Stimulated activated CD4-positive, alpha-beta T cell treated with anti-CD3 and anti-CD28 coated beads, Interleukin-12 subunit alpha, Interleukin-12 subunit beta, amount 100 ng/mL, for 24 hours (primary cell): ENCODE measurements at places on chromosomes 12 and 14.

GRCh38 chr14:104086210-104086660 lies 735 bp downstream of the ASPG start:
- no peak for DNase-seq

GRCh38 chr12:71160585-71160984 lies 2.8 kb upstream of the TSPAN8 start:
- no peak for DNase-seq

- no peak for DNase-seq
These were observed 220.4 kb downstream of the NUBPL start for GRCh38 chr14:31781578-31781977.

DNA sequence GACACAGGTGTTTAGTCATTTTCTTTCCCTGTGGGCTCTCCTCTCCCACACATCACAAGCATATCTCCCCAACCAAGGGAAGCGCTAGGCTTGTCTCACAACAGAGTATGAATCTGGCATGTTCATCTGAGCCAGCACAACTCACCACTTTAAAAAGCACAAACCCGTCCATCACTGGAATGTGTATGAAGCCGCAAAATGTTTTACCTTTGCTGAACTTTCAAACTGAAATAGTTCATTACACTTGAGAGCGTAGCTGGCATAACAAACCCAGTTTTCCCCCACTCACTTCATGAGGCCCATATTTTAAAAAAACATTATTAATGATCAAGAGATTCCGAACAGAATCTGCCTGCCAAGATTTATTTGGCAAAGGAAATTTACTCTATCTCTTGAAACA lies 15.8 kb downstream of the NID2 start:
- DNase-seq, result no peak

DNA sequence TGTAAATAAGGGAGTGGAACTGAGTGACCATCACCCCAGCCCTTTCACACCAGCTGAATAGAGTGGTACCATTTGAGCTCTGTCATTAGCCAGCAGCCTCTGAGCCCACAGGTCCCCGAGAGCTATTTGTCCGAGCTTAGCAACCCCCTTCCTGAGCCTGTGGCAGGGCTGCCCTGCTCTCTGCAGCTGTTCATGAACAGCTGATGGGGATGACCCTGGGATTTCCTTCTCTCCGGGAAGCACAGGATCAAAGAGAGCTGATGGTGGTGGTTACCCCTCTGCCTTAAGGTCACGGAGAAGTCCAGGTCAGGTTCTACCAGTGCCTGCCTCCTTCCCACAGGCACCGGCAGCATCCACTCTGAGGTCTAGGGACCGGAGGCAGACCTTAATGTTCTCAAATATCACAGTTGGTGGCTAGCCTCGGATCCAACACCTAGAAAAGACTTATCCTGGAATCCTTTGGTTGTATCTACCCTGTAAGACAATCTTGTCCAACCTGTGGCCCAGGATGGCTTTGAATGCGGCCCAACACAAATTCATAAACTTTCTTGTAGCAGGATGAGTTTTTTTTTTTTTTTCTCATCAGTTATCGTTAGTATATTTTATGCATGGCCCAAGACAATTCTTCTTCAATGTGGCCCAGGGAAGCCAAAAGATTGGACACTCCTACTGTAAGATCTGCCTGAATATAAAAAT lies 81.1 kb downstream of the ESRRB start:
- DNase-seq, result no peak

GRCh38 chr12:131049549-131050339 lies 96.0 kb downstream of the ADGRD1 start:
- no peak for DNase-seq

GRCh38 chr14:34224221-34224620 lies 237.8 kb downstream of the SPTSSA start:
- no peak for DNase-seq

GRCh38 chr14:56686416-56686815 lies 106.8 kb downstream of the TMEM260 start:
- no peak for DNase-seq

DNA sequence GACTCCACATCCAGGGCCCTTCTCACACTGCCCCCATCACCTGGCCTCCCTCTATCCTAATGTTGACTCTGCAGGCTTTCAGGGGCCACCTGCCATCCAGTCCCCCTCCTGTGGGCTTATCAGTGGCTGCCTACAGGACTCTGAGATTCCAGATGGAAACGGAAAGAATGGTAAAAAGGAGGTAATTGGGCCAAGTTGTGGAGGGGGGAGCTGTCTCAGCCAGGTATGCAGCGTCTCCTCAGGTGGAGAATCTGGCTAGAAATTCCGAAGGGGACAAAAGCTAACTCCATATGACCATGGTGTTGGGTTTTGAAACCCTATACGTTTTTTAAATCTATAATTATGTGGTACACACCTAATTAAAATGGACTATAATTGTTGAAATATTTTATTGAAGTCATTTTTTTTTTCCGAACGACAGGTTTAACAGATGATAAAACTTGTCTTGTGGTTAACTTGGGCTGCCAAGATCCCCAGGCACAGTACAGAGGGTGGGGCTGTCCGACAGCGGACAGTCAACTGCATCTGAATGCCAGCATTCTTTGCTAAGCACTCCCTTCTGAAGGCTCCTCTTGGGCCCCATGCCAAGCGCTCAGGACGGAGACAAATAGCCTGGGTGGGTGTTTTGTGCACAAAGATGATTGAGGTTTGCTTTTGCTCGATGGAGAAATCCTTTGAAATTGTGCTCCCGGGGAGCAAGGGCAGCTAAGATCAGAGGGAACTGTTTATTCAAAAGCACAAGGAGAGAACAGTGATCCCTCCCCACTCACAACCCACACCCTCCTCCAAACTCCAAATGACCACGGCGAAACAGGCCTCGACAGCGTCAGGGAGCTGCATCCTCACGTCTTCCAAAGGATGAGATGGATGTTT lies 365.6 kb downstream of the BCL11B start:
- DNase-seq, result no peak

GRCh38 chr14:102824832-102825231 lies 47.6 kb downstream of the TRAF3 start:
- DNase-seq, result no peak

GRCh38 chr12:116433249-116433648 lies 125.9 kb upstream of the MAP1LC3B2 start:
- no peak for DNase-seq

GRCh38 chr12:68259318-68259940 lies 6.0 kb upstream of the IL22 start:
- DNase-seq, result no peak

DNA sequence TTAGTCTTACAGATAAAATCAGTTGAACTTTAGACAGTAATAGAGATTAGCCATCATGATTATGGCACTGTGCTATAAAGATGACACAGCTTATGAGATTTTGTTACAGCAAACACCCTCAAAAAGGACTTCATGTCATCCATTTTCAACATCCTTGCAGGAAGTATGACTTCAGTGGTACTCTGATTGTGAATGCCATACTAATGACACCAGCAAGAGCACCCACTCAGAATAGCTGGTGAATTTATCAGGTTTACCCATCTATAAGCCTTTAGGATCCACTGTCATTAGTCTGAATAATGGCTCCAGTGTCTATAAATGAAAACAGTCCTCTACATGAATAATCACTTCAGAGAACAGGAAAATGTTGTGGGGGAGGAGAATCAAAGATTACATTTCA lies 615.2 kb downstream of the RPS29 start:
- no peak for DNase-seq

- no peak for DNase-seq
These were observed 241.5 kb downstream of the KSR2 start for GRCh38 chr12:117727301-117727700.

DNA sequence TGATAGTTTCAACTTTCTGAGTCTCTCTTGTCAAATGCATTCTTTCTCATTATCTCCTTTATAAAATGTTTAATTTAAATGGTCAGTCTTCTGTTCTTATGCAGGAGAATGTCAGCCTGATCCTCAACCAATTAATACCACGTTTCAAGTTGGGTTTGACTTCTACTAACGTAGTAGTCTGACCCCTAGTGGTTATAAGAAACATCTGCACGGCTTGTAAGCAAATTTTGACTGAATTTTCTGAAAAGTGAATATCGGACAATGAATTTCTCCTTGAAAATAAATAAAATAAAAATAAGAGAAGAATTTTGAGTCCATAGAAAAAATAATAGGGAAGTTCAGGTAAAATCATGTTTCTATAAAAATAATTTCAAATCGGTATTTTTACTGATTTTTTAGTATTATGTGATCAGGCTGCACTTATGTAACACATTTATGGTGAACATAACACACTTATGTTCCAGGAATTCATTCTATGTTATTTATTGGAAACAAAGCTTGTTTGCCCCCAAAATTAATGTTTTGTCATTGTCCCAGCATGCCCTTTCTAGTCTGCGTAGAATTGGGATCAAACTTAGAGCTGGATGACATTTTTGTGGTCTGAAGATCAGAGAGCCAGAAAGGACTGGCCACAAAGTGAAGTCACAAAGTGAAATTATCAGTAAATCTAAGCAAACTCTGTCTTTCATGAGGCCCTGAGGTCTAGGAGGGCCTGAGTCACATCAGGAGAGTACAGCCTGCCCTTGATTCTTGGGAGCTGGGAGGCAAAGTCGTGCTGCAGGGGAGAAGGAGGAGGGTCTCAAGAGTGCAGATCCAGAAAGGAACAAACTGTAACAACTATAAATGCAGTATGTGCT lies 101.2 kb upstream of the STXBP6 start:
- no peak for DNase-seq

DNA sequence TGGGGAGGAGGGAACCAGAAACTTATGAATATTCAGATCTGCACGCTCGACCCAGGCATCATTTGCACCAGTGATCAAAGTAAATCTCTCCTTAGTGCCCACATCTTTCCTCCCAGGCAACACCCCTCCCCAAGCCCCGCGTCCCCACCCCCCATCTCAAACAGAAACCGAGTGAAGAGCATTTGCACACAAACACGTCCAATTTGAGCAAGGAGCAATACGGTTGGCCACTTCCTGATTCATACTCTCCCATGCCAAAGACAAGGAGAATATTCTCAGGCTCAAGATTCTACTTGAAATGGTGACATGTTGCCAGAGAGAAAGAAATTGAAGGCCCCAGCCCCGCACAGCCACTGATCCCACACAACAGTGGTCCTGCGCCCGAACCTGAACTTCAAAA lies 7.1 kb downstream of the FOXN3 start:
- DNase-seq, result no peak

GRCh38 chr12:7433276-7433822 lies 10.6 kb downstream of the CD163L1 start:
- no peak for DNase-seq
